Inflammatory macrophage treated with lipopolysaccharide for 1 hour (primary cell): ENCODE measurements at places on chromosomes 12 and 14.
A peak's percentile ranks its signal among the peaks of the same experiment; 100 is the strongest.

GRCh38 chr12:53379389-53380103 is 430 bp upstream of the SP1 start:
- peak; percentile 100 for DNase-seq

DNA sequence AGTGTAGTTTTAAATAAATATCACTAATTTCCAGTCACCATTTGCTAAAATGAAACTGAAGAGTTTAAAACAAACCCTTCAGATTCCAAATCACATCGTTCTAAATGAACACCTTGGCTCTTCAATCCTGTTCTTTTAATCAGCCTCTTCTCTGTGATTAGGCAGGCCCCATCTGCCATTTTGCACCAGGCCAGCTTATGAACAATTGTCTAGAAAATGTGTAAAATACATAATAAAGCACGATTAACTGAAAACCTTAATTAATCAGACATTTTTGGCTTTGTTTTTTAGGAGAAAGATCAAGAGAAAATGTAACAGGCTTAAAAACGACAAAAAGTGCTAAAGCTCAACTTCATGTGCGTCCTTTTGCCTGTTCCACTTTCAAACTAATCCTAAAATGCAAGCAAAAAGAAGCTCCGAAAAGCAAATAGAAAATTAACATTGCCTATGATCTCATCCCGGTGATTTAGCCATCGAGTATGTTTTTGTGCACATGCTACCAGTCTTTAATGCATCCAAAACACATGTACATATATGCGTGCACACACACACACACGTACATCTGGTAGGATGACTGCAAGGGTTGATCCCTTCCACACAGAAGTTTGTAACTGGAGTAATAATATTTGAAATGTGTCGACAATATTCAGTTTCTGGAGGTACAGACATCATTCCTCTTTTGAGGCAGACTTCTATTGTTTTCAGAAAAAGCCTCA is 288.6 kb downstream of the FOXN3 start:
- DNase-seq: no peak

DNA sequence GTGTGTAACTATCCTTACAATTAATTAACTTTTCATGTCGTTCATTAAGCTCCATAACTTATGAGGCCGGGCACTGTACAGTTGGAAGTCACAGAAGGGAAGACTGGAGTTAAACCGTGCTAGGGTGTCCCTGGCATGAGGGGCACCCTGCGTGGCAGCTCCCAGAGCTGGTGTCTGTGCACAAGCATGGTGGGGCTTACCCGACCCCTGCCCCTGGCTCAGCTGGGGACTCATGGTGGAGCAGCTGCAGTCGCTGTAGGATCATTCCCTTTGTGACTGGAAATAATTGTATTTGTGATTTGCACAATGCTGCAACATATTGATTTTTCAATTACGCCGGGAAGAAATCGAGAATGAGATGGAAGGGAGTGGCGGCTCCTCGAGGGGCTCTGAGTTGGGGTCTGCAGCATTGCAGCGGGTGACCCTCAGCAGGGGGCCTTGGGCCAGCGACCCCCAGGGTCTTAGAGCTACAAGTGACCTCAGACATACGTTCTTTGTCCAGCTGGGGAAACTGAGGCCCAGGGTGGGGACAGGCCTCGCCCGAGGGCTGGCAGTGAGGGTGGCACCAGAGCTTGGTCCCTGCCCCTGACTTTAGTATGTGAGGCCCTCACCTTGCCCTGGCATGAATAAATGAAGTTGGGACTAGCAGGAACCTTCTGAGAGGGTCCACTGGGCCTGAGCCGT is 125.4 kb downstream of the KIF26A start:
- no peak for DNase-seq

- DNase-seq: no peak
Observed at GRCh38 chr12:18646286-18646890, 91.4 kb downstream of the PLCZ1 start.

GRCh38 chr12:112973818-112974231 is 4.5 kb upstream of the OAS2 start:
- DNase-seq: no peak

GRCh38 chr12:6284273-6284672 is 26.2 kb upstream of the PLEKHG6 start:
- DNase-seq: no peak

DNA sequence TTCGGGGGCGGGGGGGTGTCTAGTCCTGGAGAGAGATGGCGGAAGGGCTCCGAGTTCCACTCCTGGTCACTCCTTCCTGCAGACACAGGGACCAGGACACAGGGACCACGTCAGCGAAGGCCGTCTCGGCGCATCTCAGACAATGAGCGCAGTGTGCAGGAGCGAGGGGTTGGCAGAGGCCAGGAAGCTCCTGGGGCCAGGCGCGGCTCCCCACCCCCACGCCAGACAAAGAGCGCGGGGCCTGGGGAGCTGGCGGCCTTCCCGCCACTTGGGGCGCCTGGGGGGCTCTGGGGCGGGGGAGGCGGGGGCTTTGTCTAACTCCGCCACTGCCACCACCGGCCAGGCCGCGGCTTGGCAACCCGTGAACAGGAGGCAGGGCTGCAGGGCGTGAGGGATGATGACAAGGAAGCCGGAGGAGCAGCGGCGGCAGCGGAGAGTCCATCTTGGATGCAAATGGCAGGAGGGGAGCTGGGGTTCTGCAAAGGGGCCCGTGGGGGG is 2.2 kb downstream of the CDK2AP1 start:
- DNase-seq: no peak
